ENCODE measurements at places on chromosomes 5 and 9.

DNA sequence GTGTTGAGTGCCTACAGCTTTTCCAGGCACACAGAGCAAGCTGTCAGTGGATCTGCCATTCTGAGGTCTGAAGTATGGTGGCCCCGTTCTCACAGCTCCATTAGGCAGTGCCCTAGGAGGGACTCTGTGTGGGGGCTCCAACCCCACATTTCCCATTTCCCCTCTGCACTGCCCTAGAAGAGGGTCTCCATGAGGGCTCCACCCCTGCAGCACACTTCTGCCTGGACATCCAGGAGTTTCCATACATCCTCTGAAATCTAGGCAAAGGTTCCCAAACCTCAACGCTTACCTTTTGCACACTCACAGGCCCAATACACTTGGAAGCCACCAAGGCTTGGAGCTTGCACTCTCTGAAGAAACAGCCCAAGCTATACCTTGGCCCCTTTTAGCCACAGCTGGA, 131.3 kb downstream of the DEPDC1B start:
- no peak for DNase-seq

GRCh38 chr5:32828492-32828891, 117.4 kb downstream of the NPR3 start:
- DNase-seq = no peak

DNA sequence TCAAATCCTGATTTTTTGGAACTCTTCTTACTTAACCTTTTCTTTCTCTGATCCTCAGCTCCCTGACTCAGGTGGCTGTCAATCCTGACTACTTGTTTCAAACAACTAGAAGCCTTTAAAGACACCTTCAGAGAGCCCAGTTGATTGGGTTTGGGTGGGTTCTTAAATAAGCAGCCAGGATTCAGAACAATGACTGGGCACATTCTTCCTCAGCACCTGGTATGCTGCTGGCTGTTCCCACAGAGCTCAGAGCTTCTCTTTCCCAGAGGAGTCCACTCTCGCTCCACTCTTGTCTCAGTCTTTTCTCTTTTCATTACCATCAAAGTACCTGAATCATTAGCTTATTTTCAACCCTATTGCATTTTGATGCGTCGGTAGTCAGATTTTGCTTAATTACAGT, 22.5 kb downstream of the PCSK5 start:
- DNase-seq = no peak

GRCh38 chr5:159262472-159262858, 625 bp upstream of the UBLCP1 start:
- DNase-seq = no peak

- DNase-seq = no peak
Measured at GRCh38 chr9:16023446-16023845, 470.6 kb downstream of the CCDC171 start.

DNA sequence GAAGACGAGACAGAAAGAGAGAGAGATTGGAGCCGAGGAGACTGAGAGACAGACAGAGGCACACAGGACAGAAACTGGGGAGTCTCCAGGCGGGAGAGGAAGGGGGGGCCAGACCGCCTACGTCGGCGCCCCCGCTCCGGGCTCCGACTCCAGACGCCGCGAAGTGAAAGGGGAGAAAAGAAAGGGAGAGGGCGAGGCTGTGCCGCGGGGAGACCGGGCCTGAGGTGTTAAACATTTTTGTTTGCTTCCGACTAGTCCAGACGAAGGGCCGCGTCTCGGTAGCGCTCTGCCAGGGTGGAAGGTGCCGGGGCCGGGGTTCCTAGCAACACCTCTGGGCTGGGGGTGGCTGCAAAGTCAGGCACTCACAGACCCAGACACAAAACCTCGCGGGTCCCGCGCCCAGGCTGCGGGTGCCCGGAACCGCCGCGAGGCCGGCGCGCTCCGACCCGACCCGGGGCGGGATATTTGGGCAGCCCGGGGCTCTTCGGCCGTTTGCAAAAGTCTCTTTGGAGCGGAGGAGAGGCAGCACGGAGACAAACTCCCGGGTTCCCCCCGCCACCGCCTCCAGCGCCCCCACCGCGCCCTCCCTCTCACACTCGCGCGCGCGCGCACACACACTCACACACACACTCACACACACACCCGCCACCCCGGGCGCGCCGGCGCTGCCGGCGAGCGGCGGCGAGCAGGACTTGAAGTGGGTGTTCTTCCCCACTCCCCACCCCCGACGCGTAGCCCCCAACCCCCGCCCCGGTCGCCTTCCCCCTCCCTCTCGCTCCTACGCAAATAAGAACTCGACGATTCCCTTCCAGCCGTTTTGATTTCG, 626 bp upstream of the FST start:
- peak; percentile 39 for DNase-seq

- DNase-seq = no peak
Measured at GRCh38 chr9:121649476-121650216, 1.8 kb upstream of the DAB2IP start.

DNA sequence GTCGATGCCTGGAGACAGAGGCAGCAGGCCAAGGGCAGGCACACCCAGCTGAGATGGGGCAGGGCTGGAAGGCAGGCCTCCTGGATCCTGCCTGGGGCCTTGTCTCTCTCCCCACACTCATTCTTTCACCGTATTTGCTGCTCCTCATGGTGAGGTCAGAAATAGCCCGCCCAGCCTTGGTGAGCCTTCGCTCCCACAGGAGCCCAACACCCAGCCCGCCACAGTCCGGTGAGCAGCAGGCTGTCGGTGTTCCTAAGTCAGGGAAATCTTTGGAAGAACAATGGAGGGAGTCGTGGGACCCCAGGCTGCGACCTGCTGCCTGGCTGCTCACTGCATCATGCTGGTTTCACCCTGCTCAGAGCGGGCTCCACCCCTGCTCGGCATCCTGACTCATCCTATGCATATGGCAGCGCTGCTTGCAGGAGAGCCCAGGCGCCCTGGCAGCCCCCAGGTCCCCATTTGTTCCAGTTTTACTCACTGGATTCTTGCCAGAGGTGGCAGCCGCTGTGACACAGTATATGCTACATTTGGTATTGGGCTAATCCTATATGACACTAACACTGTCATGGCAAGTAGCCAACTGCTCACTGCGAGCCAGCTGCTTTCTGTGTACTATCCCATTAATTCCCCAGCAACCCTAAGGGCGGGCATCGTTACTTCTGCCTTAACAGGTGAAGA, 53.2 kb upstream of the NCS1 start:
- no peak for DNase-seq

DNA sequence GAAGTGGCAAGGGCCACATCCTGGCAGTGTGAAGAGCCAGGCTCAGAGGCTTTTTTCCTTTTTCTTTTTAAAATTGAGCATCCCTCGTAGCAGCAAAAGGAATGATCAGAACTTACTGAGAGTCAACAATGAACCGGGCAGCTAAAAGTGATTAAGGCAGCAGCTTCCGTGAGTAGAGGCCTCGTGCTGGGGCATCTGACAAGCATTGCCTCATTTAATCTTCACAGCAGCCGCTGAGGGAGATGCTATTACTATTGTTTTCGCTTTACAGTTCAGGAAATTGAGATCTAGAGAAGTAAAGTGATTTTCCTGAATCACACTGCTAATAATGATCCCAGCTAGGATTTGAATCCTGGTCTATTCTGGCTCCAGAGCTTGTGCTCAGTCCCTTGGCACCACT, 30.7 kb upstream of the PTGS1 start:
- no peak for DNase-seq

DNA sequence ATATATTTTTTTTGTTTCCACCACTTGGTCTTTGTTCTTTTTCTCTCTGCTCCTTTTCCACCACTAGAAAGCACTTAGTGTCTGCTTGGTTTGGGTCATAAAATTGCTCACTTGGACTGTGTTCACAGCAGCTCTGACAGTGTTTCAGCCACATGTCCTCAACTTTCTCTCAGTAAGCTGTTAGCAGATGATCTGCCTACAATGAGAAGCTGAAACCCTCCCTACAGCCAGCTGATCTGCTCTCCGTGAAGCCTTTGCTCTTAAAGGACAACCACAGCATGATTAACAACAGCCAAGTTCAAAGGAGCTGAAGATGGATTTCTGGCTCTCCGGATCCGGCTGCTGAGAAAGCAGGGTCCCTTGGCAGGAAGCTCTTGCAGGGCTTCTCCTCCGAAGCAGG, 31.6 kb downstream of the PRLR start:
- DNase-seq = no peak

DNA sequence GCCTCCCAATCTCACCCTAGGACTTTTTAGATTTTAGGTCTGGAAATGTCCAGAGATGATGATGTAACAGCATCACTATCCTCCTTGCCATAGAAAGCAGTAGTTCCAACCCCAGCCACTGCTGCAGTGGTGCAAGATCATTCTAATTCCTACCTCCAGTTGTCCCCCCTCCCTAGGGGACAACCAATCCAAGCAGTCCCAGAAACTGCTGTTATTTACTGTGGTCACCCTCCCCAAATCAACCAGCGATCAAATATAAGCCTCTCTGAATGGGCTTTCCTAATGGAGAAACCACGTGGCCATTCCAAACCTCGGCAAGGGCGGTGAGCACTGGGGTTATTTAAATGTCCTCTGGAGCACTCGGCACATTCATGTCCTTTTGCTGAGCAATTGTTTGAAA, 159.8 kb downstream of the SLF1 start:
- DNase-seq = no peak

GRCh38 chr5:156328161-156328560, 1.2 kb downstream of the SGCD start:
- DNase-seq = no peak

- DNase-seq = no peak
Measured at GRCh38 chr5:112907166-112907631, 14.8 kb downstream of the REEP5 start.

GRCh38 chr5:104444656-104445055, 882.1 kb upstream of the NUDT12 start:
- DNase-seq = no peak

- peak; percentile 46 for DNase-seq
Measured at GRCh38 chr9:99820685-99821395, 845 bp upstream of the NR4A3 start.

GRCh38 chr9:103533318-103533717, 538.2 kb downstream of the CYLC2 start:
- no peak for DNase-seq

DNA sequence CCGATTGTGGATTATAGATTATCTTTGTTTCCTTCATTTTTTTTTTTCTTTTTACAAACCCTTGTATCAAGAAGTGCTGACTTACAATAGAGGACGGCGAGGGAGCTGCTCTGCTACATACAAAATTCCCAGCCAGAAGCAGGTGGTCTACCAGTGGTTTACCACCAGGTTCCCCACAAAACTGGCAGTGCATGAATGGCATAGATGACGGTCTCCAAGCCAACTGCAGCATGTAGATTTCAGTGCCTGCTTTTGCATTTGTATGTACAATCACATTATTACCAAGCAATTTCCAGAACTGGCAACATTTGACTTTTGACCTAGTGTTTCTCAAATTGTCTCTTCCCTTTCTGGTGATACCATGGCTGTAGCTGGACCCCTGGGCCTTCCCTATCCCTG, 84.0 kb downstream of the ACER2 start:
- DNase-seq = no peak

DNA sequence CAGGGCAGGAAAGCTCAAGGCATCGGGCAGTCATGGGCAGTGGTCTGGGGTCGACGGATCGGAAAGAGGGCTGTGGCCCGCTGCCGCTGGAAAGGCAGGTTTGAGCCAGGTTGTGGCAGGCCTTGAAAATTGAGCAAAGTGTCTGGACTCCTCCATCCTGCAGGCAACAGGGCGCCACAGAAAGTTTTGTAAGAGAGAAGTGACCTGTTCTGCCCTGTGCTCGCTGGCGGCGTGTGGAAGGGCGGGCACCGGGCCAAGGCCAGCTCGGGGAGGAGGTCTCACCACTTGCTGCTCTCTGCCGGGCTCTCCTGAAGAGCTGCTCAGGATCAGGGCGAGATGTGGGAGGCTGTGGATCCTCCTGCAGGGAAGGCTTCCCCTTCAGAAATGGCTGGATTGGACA, 41.4 kb upstream of the FAT2 start:
- DNase-seq = no peak

DNA sequence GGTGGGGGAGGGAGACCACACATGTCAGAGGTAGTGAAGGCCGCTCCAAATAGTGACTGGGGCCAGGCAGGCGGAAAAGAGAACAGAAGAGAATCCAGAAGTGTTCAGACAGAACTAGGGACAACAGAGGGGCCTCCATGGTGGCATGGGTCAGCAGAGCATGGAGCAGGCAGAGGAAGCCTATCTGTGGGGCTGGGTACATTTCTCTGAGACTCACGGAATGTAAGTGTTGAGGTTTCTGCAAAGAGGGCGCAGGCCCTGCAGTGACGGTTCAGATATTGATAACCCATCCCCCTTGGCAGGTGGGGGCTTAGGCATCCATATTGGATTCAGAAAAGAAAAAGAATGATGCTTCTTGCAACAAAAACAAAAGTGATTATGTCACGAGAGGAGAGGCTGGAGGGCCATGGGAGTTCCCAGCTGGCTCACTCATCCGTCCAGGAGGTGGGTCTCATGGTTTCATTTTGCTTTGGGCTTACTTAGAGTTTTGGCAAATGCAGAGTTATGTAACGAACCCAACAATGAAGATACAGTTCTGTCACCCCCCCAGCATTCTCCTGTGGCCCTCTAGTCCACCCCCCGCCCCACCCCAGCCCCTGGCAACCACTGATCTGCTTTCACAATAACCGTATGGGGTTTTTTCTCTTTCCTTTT, 5.4 kb upstream of the RMND5B start:
- no peak for DNase-seq

DNA sequence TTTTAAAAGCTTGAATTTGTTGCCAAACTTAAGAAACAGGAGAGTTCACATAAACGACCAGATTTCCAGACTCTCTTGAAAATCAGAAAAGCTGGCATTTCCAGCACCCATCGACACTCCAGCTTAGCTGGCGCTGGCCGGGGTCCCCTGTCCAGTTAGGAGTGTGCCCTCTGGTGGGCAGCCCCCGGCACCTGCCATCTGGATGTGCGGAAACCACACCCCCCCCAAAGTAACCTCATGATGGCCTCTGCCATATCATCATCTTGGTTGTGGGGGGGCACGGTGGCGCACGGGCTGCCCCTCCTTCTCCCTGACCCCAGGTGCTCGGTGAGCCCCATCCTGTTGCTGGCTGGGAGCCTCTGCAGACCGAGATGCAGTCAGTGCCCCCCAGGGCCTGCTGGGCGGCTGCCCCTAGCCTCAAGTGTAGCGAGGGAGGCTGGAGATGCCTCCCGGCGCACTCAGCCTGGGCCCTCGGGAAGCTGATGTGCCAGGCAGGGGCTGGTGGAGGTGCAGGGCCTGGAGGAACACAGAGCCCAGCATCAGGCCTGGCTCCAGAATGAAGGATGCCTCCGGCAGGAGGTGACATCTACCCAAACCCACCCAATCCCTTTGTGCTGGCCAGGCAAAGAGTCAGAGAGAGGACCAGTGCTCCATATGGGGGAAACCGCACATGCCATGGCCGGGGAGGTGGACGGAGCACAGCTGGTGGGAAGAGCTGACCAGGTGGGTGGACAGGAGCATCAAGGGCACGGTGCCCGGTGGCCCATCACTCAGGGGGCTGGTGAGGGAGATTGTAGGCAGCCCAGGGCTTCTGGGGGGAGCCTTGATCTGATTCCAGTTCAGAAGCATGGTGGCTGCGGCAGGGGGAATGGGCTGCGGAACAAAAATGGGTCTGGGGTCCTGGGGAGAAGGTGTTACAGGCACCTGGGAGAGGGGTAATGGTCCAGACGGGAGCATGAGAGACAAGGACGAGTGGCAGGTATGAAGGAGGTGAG, 70.6 kb downstream of the ADAMTS2 start:
- DNase-seq = no peak
